ENCODE measurements at places on chromosomes 16 and 17.

DNA sequence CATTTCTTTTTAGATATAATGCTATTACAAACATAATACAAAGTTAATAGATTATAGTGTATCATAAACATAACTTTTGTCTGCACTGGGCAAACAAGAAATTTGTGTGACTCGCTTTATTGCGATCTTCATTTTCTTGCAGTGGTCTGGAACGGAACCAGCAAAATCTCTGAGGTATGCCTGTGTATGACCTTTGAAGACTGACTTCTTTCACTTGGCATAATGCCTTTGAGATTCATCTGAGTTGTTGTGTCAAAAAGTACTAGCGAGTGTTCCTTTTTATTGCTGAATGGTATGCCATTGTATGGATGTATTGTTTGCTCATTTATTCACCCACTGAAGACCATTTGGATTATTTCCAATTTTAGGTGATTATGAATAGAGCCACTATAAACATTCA lies 69.2 kb downstream of the TANC2 start:
- no peak for DNase-seq

- DNase-seq, result no peak
Measured at GRCh38 chr16:31134091-31134571, 1.4 kb downstream of the PRSS8 start.

DNA sequence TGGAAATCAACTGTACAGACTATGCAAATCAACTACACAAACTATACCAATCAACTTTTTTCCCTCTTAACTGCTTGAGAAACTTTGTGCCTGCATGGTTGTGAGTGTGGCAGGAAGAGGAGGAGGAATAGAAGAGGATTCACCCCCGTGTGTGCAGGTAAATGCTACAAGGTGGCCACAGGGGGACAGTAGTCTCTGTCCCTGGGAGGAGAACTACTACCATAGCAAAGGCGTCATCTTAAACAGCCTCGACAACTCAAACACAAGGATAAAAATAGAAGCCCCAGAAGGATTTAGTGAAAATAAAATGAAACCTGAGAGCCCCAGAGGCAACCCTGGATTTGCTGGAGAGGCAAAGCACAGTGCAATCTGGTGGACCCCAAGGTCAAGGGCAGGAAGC lies 199.5 kb upstream of the DYNLRB2 start:
- no peak for DNase-seq

GRCh38 chr17:57557416-57557815 lies 187.7 kb downstream of the CCDC182 start:
- DNase-seq, result no peak

DNA sequence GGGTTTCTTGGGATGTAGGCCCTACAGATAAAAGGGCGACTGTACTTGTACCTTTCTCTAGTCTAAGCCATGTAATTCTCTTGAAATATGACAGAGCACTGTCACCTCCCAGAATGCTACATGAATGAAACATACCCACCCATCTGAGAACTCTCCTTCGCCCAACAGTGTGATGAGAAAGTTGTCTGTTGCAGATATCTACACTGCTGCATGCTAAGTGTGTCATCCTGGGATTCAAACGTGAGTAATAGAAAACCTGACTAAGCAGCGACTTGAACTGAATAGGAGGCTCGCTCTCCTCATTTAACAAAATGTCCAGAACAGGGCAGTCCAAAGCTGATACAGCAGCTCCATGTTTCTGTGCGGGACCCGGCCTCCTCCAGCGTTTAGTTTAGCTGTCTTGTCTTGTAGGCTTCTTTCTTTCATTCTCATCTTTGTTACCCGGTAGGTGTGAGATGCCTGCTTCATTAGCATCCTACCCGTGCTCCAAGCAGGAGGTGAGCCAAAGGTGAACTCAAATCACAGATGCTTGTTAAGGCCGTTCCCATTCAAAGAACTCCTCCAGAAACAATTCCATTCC lies 211.9 kb downstream of the PRKCA start:
- no peak for DNase-seq

DNA sequence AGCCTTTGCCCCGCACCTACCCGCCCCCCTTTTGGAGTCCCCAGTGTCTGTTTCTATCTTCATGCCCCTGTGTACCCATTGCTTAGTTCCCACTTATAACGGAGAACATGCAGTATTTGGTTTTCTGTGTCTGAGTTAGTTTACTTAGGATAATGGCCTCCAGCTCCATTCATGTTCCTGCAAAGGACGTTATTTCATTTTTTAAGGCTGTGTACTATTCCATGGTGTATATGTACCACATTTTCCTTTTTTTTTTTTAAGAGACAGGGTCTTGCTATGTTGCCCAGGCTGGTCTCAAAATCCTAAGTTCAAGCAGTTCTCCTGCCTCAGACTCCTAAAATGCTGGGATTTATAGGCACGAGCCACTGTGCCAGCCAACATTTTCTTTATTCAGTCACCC lies 4.1 kb upstream of the TGFB1I1 start:
- DNase-seq, result no peak

- DNase-seq, result no peak
Measured at GRCh38 chr17:1123393-1123831, 56.4 kb downstream of the ABR start.

DNA sequence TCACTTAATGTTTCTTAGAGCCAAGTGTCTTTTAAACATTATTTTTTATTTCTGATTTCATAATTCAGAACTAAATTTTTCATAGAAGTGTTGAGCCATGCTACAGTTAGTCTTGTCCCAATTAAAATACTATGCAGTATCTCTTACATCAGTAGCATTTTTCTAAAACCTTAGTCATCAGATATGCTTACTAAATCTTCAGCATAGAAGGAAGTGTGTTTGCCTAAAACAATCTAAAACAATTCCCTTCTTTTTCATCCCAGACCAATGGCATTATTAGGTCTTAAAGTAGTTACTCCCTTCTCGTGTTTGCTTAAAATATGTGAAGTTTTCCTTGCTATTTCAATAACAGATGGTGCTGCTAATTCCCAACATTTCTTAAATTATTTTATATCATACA lies 13.6 kb upstream of the BCAS3 start:
- no peak for DNase-seq

GRCh38 chr16:88347656-88348376 lies 34.9 kb upstream of the ZNF469 start:
- no peak for DNase-seq

GRCh38 chr17:37430051-37430627 lies 23.5 kb downstream of the TADA2A start:
- DNase-seq, result no peak

GRCh38 chr17:20008242-20009051 lies 712 bp upstream of the SPECC1 start:
- DNase-seq, result no peak

DNA sequence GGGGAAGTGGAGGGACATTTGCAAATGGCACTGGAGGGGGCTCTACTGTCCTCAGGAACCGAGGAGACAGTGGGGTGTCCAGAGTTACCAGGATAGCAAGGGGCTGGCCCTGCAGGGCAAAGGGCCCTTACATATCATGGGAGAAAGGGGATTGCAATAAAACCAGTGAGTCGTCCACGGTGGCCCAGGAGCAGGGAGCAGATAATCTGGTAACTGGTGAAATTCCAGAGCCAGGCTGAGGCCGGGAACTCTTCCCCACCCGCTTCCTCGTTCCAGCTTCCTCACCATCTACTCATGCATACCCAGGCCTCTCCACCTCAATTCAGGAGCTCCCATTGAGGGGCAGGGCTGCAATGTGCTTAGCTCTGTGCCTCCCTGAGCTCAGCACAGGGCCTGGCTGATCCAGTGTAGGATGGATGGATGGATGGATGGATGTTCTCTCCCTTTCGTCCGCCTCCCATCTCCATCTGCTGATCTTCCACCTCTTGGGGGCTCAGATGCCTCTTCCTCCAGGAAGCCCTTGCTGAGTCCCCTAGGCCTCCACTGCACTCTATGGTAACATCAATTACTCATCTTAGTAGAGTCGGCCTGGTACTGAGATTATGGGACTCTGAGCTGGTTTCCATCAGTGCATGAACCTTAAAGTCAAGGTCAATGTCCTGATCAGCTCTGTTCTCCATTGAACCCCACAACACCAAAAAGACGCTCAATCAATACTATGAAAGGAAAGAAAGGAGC lies 41.2 kb upstream of the NDRG4 start:
- no peak for DNase-seq

DNA sequence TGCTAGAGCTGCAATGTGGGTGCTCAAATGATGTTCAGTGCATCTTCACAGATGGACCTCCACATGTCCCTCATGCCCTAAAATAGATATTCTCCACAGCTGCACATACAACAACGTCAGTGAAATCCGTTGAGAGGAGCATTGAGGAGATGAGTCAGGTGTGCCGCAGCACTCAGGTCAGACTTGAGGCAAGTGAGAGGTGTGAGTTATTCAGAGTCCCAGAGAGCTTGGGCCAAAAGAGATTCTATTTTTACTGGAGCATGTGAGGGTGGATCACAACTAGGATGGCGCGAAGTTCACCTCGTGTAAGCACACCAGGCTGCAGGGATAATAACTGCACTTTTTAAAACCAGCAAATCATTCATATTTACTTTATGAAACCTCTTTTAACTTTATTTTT lies 645.3 kb downstream of the MAF start:
- no peak for DNase-seq

Data from right renal cortex interstitium (tissue), 3 donors.